ENCODE measurements at places on chromosomes 13 and 19. TPM values are rescaled to one million over a fixed set of nuclear protein-coding genes. Genes with fewer than 3 reads are reported as not detected.

The WDFY2 gene
- 12.1 TPM for total RNA-seq

The SUGP1 gene
- 70.2 TPM for total RNA-seq

The CASP14 gene
- not detected for total RNA-seq

The IL4I1 gene
- 1.6 TPM for total RNA-seq

The SCGB2B2 gene
- total RNA-seq, result 1.1 TPM

The NLRP11 gene
- total RNA-seq, result not detected

The ONECUT3 gene
- total RNA-seq, result not detected

The IZUMO4 gene
- 14.4 TPM for total RNA-seq

The KXD1 gene
- 80.3 TPM for total RNA-seq

The KLF2 gene
- total RNA-seq, result 12.8 TPM

The C19orf47 gene
- 17.8 TPM for total RNA-seq

The PSG2 gene
- total RNA-seq, result not detected

The CEACAM4 gene
- total RNA-seq, result not detected

The PABPC3 gene
- total RNA-seq, result 0.29 TPM

The PNPLA6 gene
- 112 TPM for total RNA-seq

The SYCN gene
- not detected for total RNA-seq

The WDR88 gene
- total RNA-seq, result not detected

The TIMM13 gene
- total RNA-seq, result 110 TPM

The ATP4A gene
- 0.22 TPM for total RNA-seq

The FLT1 gene
- total RNA-seq, result 4.9 TPM

The WIZ gene
- 57.5 TPM for total RNA-seq

The PRR12 gene
- 54.2 TPM for total RNA-seq

The KLK1 gene
- total RNA-seq, result 0.40 TPM

The TCF3 gene
- 248 TPM for total RNA-seq

The CNOT3 gene
- 67.6 TPM for total RNA-seq

The C13orf42 gene
- not detected for total RNA-seq

The SCN1B gene
- 2.8 TPM for total RNA-seq

The SIGLEC11 gene
- 1.7 TPM for total RNA-seq

The ADAMTS10 gene
- total RNA-seq, result 182 TPM

The BST2 gene
- 360 TPM for total RNA-seq

The SMIM44 gene
- not detected for total RNA-seq

The TNFSF9 gene
- 0.76 TPM for total RNA-seq

The SLC10A2 gene
- total RNA-seq, result not detected

The CD33 gene
- not detected for total RNA-seq

The CEACAM20 gene
- total RNA-seq, result not detected

The ALOX5AP gene
- 0.25 TPM for total RNA-seq

The SPRED3 gene
- total RNA-seq, result 7.0 TPM

The KCNK6 gene
- 2.9 TPM for total RNA-seq

The DAPK3 gene
- 131 TPM for total RNA-seq

The CDC42EP5 gene
- 114 TPM for total RNA-seq

The CGB7 gene
- 26.5 TPM for total RNA-seq

The EPS8L1 gene
- total RNA-seq, result 375 TPM

The IGFLR1 gene
- total RNA-seq, result 3.2 TPM

The ADGRL1 gene
- total RNA-seq, result 106 TPM

The ZNF729 gene
- not detected for total RNA-seq

The DMRTC2 gene
- total RNA-seq, result not detected

The RDH8 gene
- total RNA-seq, result not detected

The ZNF790 gene
- 12.4 TPM for total RNA-seq

The PAN3 gene
- total RNA-seq, result 58.0 TPM

The FPR2 gene
- not detected for total RNA-seq

The ZNF442 gene
- 4.3 TPM for total RNA-seq

The ZNF837 gene
- 3.1 TPM for total RNA-seq

The MYBPC2 gene
- total RNA-seq, result 1.9 TPM

The RNF113B gene
- not detected for total RNA-seq
